Stimulated activated CD8-positive, alpha-beta memory T cell treated with anti-CD3 and anti-CD28 coated beads, Interleukin-4, amount 100 ng/mL, for 4 hours (primary cell): ENCODE measurements at places on chromosomes 16 and 17.

GRCh38 chr17:4759776-4760236 is 11.9 kb upstream of the TM4SF5 start:
- DNase-seq = no peak

DNA sequence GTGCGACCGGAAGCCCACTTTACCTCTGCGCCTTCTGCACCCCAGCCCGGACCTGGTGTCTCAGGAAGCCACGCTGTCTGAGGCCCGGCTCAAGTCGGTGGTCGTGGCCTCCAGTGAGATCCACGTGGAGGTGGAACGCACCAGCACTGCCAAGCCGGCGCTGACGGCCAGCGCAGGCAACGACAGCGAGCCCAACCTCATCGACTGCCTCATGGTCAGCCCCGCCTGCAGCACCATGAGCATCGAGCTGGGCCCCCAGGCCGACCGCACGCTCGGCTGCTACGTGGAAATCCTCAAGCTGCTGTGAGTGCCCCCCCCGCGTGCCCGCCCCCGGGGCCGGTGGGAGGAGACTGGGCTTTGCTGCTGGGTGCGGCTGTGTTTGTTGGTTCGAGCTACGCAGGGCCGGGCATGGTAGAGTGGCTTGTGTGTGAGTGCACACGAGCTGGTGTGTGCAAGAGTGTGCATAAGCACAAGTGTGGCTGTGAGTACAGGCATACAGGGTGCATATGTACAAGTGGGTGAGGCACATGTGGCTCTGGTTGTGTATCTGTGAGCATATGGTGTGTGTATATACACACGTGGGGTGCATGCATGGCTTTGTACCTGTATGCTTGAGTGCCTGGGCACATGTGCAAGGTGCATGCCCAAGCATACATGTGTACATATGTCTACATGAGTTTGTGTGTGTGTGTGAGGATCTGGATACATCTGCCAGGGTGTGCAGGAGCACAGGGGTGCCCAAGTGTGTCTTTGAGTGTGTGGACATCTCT is 100.6 kb upstream of the PLCG2 start:
- DNase-seq = no peak

DNA sequence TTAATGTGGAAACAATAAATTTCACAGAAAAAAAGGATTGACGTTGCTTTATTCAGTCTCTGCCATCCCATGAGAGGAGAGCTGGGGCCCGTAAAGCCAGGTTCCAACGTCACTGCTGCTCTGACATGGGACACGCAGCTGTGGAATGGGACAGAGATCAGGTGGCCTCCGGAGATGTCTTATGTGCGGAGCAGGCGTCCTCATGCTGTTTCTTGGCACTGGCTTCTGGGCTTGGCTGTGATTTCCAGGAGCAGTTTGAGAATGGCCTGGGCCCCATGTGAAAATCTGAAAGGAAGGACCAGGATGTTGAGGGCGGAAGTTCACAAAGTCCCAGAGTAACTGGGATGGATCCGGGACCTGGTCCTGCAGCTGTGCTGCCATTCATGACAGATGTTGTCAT is 32.4 kb downstream of the NDEL1 start:
- no peak for DNase-seq

- DNase-seq = no peak
These were observed 49.0 kb upstream of the ZNF750 start for GRCh38 chr17:82888583-82889495.

GRCh38 chr16:85712801-85713200 is 24.0 kb upstream of the GINS2 start:
- DNase-seq = no peak
